ENCODE measurements at places on chromosomes 6 and 20.

DNA sequence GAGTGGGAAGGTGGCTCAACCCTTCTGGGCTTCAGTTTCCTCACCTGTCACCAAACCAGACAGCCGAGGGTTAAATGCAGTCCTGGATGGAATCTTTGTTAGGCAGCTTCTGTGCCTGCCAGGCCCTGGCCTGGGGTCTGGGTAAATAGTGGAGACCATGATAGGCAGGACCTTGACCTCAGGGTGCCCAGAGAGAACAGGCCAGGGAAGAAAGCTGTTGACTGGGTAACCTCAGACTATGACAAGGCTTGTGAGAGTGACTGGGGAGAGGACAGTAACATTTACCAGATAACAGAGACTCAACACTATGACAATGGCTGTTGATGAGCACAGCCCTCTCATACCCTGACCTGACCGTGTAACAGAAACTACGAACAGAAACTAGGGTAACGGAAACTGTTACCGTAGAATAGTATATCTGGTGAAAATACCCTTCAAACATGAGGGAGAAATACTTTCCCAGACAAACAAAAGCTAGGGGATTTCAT is 218.3 kb downstream of the PREX1 start:
- no peak for DNase-seq

DNA sequence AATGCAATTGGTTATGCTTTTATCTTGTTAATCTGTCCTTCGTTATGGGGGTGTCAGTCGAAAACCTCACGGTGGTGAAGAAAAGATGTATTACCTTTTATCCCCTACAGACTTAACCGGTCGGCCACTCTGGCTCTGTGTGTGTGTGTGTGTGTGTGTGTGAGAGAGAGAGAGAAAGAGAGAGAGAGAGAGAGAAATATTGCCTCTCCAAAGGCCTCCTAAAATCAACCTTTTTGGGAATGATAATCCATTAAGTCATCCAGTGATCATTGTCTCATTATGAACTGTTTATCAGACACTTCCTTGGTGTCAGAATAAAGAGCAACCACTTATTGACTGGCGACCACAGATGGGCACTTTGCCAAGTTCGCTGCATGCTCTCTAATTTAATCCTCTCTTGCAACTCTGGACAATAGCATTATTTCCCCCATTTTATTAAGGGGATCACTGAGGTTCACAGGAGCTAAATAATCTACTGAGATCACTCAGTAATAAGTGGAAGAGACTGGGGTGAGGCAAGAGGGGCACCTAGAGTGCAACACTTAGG is 30.7 kb downstream of the SLC35D3 start:
- no peak for DNase-seq

DNA sequence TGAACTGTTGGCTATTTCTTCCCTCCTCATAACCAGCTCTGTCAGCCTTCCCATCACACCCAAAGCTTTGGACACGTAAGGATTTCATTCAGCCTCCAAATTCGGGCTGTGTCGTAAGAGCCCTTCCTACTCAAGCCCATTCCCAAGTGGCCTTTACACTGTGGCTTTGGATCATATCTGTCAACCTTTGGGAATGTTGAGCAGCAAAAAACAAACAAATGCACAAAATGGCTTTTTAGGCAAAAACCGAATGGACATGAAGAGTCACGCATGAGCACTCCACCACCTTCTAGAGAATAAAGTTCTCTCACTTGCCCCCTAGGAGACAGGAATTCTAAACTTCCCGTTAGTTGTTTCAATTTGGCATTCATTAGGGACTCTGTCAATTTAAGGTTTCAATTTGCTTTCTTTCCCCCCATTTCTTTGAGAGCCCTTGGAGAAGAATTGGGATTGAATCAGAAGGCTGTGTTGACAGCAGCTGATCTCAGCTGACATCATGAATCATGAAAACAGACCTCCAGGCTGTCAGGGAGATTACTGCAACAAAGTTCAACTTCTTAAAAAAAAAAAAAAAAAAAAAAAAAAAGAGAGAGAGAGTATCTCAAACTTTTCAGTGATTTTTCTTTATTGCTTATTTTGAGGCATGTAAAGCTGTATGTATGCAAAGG is 110.3 kb downstream of the BCAS1 start:
- DNase-seq = no peak

- DNase-seq = no peak
Measured at GRCh38 chr6:106924694-106925523, 49.6 kb downstream of the CD24 start.

DNA sequence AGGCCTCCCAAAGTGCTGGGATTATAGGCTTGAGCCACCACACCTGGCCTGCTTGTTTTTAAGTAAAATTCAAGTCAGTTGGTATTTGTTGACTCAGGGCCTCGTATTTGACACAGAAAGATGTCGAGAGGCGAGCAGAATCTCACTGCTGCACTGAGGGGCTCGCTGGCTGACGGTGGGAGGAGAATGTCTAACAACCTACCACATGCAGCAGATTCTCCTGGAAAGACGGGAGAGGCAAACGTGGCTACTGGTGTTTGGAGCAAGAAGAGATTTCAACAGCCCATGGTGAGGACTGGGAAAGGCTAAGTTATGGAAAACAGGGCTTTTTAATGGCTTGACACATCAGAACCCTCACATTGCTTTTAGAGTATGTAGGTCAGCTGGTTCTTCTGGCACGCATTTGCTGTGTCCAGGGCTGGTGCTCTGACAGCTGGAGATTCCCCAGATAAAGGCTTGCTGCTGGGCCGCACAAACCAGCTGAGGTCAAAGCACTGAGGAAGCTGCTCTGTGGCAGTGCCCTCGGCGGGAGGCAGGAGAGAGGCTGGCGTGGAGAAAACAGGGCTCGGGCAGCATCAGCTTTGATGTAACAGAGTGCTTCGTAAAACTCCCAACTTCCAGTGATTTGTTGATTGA is 84.2 kb upstream of the FRMD1 start:
- no peak for DNase-seq

DNA sequence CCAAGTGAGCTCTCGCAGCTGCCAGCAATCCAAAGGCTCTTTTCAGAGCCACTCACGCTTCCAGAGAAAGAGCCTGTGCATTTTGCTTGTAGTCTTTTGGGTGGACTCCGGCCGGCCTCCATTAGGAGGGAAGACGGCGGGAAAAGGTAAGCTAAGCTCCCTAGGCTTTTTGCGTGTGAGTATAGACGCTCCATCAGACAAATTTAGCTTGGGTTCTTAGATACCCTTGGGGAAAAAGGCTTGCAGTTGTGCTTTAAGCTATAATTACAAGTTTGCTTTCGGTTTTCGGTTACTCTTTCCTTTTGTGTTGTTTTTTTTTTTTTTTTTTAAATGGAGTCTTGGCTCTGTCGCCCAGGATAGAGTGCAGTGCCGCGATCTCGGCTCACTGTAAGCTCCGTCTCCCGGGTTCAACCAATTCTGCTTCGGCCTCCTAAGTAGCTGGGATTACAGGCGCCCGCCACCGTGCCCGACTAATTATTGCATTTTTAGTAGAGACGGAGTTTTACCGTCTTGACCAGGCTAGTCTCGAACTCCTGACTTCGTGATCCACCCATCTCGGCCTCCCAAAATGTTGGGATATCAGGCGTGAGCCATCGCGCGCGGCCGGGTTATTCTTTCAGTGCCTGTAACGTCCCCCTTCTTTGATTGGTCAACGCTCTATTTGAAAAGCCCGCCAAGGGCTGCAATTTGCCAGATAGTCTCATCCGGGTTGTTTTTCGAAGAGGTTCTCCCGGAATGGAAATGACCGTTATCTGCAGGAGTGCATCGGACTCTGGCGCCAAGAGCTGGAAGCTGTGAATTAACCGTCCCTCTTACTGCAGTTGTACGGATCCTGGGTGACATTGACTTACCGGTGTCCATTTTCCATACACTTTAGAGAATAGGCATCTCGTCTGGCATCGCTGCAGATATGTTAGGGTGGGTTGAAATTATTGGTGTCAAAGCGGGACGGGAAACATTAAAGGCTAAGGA is 18.1 kb downstream of the OR2B2 start:
- peak; percentile 41 for DNase-seq

DNA sequence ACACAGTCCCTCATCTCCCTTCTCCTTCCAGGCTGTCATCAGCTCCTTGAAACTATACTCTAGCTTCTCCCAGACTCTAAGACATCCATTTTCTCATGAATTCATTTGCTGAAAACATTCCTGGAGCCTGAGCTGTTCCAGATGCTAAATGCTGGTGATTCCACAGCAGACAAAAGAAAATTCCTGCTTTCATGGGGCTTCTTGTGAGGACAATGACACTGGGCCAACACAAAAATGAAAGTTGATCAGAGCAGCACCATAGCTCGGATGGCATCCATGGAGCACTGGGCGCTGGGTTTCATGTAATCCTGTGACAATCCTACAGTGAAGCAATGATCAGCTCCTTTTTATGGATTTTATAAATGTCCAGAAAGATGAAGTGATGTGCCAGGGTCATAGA is 47.4 kb upstream of the STX16 start:
- no peak for DNase-seq

GRCh38 chr6:43144879-43145278 is 26.2 kb upstream of the SRF start:
- no peak for DNase-seq

DNA sequence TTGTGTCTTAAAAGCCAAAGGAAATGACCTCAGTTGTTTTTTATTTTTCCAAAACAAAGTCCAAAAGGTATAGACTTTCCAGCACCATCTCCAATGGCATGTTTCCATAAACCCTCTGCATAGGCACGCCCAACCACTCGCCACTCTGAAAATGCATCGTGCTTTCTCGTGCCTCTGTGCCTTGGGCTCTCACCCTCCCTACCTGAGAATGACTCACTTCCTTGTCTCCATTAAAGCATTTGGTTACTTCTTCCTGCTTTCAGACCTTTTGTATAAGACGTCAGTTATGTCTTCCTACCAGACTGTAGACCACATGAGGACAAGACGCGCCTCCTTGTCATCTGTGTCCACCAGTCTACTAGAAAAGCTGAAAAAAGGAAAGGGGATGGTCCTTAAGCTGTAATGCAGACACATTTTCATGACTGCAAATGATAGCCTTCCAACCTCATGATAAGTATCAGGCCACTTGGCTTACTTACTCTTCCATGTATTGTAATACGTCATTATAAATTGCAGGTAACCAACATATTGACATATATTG is 61.2 kb upstream of the CDYL start:
- no peak for DNase-seq

DNA sequence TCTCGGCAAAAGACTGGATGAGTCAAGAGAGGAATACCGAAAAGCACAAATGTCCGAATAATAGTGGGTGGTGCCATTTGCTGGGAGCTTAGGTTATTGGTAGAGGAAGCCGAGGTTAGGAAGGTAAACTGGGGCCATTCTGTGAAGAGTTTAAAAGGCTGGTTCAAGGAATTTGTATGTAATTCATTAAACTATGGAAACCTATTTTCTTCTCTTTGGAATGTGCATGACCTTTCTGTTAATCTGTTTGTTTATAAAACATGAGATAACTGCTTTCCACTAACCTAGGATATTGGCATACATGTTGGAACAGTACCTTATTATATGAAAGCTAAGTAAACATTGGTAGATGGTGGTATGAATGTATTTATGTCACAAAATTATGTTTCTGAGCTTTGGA is 71.8 kb downstream of the LCA5 start:
- no peak for DNase-seq

DNA sequence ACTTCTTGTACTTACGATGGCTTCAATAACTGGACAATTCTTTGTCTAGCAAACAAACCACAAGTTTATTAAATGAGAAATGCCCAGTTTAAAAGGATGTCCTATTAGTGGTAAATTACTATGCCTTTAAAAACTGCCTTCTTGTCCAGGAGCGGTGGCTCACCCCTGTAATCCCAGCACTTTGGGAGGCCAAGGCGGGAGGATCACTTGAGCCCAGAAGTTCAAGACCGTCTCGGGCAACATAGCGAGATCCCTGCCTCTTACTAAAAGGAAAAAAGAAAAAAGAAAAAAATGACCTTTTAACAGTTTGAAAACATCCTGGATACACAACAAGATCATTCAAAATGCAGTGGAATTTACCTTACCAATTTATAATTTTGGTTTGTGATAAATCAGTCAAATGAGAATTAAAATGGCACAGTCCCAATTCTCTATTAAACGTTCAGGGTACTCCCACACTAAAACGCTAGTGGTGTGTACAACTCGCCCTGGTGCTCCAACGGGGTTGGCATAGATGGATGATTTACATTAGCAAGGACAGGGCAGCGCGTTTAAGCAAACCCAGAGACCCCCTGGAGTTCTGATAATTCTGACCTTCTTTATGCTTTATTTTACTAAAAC is 2.3 kb downstream of the ZBTB2 start:
- DNase-seq = no peak

DNA sequence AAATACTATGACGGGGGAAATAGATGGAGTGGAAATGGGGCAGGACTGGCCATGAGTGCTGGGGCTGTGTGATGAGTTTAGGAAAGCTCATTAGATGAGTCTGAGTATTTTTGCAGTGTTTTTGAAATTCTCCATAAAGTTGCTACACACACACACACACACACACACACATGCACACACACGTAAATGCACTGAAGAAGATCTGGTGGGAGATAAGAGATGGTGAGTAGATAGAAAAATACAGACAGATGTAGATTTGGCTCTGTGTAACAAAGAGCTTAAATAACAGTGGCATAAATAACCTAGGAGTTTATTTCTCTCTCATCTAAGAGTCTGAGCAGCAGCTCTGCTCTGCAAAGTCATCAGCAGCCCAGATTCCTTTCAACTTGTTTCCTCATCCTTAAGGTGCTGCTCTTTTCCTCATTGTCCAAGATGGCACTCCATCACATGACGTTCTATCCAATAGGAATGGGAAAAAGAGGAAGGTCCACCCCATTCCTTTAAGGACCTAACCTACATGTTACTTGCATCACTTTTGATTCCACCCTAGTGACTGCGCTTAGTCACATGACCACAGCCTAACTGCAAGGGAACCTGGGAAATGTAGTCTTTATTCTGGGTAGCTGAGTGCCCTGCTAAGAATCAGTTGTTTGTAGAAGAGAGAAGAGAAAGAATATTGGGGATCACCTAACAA is 76.4 kb downstream of the EYA2 start:
- DNase-seq = no peak

DNA sequence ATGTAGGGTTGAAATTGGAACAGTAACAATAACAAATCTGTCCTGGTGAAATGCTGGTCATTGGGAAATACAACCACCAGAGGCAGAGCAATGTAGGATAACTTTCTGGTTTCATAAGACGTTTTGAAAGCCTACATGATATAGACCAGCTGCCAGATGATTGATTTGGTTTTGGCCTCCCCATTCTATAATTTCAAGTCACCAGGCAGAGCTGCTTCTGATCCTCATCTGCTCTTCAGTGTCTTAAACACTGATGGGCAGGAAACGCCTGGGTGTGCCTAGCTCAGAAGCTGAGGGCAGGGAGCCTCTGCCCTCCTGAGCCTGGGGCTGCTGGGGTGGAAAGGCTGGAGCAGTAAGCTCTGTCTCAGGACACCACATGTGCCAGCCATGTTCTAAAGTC is 24.5 kb downstream of the DHX35 start:
- DNase-seq = no peak

GRCh38 chr6:40338306-40338705 is 248.9 kb downstream of the LRFN2 start:
- DNase-seq = no peak

GRCh38 chr20:47353239-47353691 is 3.2 kb downstream of the ZMYND8 start:
- no peak for DNase-seq

- no peak for DNase-seq
Measured at GRCh38 chr6:161101517-161101916, 109.9 kb downstream of the MAP3K4 start.

All from esophagus squamous epithelium (tissue), 5 donors.